Forelimb muscle (tissue), 1 donor: ENCODE measurements at places on chromosomes 7 and 10.

DNA sequence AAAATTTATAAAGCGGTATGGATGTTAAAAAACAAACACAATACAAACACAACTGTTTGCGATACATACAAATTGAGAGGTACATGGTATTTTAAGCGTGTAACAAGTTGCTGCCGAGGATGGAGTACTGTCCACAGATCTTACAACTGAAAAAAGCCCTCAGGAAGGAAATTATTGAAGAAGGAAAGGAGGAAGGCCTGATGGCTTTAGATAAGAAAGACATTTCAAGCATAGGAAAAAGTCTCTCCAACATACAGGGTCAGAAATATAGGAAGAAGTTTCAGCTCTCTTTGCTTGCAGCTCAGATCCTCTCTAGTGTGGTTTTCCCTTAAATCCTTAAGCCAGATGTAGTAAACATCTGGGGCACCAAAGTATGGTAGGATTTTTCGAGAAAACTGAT is 25.0 kb downstream of the RBM28 start:
- no peak for DNase-seq

GRCh38 chr7:43905956-43906330 is 453 bp downstream of the URGCP start:
- DNase-seq = no peak

DNA sequence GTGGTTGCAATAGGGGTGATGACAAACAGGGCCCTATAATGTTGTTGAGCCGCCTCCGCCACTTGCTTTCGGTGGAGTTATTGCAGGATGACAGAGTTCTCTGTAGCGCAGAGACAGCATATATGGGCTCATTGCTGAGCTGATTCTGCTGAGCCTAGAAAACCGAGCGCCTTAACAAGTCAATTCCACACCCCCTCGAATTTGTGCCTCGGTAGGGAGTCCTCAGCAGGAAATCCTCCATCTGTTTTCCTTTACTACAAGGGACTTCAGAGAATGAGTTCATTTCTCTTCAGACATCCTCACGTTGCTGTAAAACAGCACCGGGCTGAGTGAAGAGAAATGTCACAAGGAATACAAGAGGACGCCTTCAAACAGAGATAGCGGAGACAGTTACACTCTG is 90.7 kb upstream of the KIAA1217 start:
- DNase-seq = no peak

DNA sequence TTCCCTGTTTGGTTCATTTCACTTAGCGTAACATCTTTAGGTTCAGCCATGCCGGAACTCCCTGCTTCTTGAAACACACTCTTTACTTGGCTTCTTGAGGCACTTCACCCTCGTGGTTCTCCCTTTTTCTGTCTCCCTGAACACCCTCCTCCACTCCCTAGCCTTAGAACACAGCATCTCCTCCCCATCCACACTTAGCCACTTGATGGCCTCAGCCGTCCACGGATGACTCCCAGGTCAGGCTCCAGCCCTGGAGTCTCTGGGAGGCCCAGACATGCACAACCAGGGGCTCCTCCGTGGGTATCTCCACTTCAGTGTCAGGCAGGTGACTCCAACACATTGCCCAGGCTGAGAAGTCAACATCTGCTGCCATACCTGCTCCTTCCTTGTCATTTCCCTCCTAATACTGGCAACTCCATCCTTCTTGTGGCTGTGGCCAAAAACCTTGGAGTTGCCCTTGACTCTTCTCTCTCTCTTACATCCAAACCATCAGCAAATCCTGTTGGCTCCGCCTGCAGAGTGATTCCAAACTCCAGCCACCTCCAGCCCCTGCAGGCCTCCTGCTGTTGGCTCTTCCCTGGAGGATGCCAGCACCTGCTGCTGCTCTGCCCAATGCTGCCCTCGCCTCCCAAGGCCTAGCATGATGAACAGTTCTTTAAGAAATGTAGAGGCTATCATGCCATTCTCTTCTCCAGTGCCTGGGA is 8.4 kb upstream of the INMT start:
- no peak for DNase-seq

GRCh38 chr7:139059905-139060304 is 24.1 kb upstream of the ZC3HAV1L start:
- DNase-seq = no peak

GRCh38 chr10:47449102-47449978 is 34.6 kb downstream of the ANXA8 start:
- DNase-seq = no peak

- no peak for DNase-seq
These were observed 15.8 kb downstream of the AP5Z1 start for GRCh38 chr7:4791101-4791737.

DNA sequence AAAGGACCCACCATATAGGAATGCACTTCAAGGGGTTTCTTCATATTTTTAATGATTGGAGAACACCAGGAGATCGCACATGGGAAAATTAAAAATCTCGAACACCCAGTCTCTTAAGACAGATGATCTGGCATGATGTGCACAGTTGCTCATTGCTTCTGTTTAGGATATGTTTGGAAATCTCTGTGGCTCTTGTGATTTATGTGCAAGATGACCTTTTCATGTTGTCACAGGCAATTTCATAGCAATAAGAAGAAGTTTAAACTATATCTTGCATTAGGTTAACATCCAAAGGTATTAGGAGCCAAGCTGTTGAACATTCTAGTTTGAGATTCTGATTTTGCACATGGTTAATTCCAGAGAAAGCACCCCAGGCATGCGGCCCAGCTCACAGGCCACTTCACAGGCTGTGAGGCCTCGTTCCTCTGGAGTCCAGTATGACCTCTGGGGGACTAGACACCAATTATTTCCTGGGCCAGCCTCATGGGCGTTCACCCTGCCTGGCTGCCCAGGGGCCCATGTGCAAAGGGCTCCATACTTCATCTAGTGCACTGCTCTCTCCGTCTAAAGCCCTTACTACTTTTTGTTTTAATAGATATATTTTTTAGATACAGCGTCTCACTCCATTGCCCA is 28.4 kb downstream of the CAMK1D start:
- DNase-seq = no peak

DNA sequence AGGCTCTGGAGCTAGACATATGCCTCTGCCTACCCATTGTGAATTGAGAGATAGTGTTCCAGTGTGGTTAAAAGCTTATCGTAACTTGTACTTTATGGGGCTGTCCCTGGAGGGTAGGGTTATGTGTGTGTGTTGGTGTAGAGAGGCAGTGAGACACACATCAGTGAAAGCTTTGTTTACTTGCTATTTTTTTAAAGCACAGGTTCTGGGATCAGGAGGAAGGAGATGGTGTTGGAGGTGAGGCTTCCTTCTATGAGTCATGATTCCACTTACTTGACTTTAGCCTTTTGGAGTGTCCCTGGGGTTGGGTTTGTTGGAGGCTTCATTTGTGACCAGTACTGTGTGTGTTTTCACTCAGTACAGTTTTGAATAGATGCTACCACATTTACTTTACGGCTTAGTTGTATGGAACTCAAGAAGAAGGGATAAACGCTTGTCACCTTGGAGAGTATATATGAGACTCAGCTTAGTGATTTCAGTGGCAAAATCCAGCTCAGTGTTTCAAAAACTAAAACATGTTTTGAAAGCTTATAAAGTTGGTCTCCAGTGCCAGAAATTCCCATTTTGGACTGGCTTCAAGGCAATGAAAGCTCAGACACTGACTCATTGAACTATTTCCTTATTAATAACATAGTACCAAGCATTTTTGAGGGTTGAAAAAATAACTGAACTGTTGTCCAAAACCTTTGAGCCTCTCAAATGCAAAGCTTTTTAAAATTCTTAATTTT is 106.2 kb downstream of the PLXDC2 start:
- DNase-seq = no peak
